ENCODE measurements at places on chromosomes 4 and X. TPM values are rescaled to one million over a fixed set of nuclear protein-coding genes. Genes with fewer than 3 reads are reported as not detected.
A peak's percentile ranks its signal among the peaks of the same experiment; 100 is the strongest.

GRIA2 gene
- not detected for total RNA-seq

DNA sequence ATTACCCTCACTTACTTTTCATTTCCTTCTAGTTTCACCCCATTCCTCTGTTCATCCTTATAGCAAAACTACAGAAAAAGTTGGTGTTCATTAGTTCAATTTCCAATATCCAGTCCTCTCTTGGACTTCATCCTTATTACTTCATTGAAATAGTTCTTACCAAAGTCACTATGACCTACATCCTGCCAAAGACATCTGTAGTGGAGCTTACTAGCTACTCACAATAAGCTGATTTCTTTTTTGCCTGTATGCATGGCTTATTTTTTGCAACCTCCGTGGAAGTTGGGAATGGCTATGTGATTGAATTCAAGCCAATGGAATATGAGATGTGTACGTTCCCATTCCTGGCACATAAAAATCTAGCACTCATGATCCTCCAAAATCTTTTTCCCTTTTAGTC is 4.6 kb upstream of the CDKL2 start:
- no peak for DNase-seq

ZCCHC18 gene
- total RNA-seq = 2.8 TPM

- DNase-seq = no peak
These were observed 186.9 kb downstream of the CAMK2D start for GRCh38 chr4:113574636-113575103.

PDLIM3 gene
- not detected for total RNA-seq

DNA sequence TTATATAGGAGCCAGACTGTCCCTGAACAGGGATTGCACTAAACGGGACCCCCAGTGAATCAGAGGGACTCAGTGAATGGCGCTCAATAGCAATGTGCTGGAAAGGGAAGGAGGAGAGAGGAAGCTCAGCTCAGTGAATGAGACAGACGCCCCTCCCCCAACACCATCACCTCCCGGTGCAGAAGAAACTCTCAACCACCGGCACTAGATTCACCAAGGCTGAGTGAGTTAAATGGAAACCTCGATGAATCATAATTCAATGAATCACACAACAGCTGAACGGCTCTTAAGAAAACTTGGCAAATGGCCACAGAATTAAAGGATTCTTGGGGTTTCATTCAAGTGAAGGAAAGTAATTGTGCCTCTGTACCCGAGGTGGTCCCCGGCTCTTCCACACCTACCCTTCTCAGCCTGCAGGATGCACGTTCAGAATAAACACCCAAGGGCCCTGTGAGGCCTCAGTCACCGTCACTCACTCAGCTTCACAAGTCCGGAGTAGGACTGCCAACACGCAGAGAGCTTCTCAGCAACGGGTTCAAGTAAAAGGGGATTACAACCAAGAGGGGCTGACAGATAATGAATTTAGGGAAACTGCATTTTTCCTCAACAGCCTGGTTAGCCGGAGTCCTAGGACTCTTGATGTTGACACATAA is 29.3 kb downstream of the CRMP1 start:
- peak; percentile 75 for DNase-seq

MAB21L2 gene
- not detected for total RNA-seq

LANCL3 gene
- total RNA-seq = 0.23 TPM

GRCh38 chrX:130654409-130654950 is 248.5 kb downstream of the ENOX2 start:
- DNase-seq = no peak

GRCh38 chr4:90833706-90834105 is 706.5 kb downstream of the CCSER1 start:
- DNase-seq = no peak

DNA sequence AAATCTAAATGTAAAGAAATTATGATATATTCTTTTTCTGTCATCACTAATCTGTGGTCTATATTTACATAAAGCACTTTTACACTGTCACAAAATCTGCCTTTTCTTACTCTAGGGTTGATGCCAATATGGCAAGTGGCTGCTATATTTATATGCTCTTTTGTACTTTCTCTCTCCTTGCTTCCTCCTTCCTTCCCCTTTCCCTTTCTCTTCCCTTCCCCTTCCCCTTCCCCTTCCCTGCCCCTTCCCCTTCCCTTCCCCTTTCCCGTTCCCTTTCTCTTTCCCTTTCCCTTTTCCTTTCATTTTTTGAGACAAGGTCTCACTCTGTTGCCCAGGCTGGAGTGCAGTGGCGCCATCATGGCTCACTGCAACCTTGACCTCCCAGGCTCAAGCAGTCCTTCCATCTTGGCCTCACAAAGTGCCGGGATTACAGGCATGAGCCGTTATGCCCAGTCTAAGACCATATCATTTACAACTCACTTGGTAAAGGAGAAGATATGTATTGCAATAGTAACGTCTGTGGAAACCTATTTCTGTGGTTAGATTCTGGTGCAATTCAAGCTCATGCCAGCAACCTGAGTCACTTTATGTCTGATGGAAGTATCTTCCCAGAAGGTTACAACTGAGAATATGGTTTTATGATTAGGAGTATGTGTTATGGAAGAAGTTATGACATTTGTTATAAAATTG is 13.9 kb upstream of the PLAC8 start:
- no peak for DNase-seq

DNA sequence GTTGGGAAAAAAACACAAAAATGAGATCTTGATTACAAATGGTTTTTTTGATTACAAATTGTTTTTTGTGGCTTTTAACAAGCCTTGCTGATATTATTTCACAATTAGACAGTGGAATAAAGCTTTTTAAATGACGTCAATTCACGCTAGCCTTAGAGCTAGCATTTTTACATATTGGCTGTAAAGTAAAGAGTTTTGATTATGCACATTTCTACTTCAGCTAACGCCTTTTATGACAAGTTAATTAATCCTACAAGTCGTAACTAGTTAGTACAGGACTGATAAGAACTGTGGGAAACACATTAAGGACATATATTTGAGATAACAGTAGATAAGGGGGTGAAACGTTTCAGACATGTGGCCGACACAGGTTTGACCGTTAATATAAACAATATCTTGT is 95.7 kb upstream of the ATXN3L start:
- DNase-seq = no peak

- DNase-seq = no peak
These were observed 449 bp downstream of the CTPS2 start for GRCh38 chrX:16711893-16712547.

FNIP2 gene
- total RNA-seq = 17.3 TPM

GRCh38 chr4:87961993-87962392 is 13.5 kb upstream of the SPP1 start:
- DNase-seq = no peak

NAA11 gene
- total RNA-seq = not detected

- peak; percentile 41 for DNase-seq
These were observed 403 bp downstream of the SGCB start for GRCh38 chr4:52037689-52038102.

DNA sequence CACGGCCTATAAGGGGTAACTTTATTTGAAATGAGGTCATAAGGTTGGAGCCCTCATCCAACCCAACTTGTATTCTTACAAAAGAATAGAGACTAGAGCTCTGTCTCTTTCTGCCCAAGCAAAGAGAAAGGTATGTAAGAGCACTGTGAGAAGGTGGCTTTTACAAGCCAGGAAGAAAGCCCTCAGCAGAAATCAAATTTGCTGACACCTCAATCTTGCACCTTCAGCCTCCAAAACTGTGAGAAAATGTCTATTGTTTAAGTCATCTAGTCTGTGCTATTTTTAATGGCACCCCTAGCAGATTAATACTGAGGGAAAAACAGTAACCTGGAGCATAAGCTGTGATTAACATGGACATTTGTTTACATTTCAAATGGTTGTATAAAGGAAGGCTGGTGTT is 860.7 kb downstream of the PCDH7 start:
- DNase-seq = no peak

DNA sequence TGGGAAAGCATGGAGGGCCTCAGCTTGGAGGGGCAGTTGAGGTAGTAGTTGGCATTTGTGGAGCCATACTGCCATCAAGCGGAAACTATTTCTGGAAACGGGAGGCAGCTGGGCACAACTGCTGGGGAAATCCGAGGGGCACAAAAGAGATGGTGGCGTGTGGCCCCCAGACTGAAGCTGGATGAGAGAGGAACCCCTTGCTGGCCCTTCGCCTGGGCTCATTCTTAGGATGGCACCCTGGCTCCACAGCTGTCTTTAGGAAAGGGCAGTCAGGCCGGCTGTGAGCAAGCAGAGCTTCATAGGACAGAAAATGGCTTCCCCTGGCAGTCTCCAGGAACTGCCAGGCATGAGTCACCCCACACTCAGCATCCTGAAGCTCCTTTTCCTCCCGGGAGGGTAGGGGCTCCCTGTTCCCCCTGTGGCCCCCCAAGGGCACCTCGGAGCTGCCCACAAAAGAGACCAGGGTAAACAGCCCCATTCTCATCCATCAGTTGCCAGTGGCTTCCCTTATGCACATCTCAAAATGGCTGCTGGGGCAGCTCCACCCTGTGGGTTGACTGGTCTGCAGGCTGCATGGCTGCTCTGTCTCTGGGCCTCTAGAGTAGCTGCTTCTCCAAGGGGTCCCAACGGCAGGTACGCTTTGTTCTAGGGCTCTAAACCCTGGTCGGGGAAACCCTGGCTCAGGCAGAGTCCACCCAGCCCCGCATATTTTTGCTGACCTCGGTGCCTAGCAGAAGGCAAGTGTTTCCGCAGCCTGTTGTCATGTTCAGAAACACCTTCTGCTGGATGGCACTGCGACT is 64.7 kb downstream of the NBDY start:
- DNase-seq = no peak

DNA sequence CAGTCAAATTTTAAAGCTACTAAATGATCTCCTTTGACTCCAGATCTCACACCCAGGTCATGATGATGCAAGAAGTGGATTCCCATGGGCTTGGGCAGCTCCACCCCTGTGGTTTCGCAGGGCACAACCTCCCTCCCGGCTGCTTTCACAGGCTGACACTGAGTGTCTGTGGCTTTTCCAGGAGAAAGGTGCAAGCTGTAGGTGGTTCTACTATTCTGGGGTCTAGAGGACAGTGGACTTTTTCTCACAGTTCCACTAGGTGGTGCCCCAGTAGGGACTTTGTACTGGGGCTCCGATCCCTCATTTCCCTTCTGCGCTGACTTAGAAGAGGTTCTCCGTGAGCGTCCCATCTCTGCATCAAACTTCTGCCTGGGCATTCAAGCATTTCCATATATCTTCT is 845.2 kb downstream of the PCDH18 start:
- no peak for DNase-seq

DNA sequence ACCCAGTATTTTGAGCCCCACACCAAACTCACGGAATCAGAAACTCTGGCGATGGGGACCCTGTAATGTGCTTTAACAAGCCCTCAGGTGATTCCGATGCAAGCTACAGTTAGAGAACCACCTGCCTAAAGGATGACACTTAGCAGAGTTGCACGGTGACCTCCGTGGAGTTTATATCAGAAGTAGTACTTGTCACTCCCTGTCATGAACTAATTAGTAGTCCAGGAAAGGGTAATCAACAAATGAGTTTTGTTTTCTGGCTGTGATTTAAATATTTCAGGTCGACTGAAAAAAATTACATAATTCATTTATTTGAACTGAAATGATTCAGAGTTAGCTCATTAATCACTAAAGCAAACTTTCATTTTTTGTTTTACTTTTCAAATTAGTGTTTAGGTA is 56.4 kb downstream of the TMA16 start:
- DNase-seq = no peak
